ENCODE measurements at places on chromosomes 3 and 15.

DNA sequence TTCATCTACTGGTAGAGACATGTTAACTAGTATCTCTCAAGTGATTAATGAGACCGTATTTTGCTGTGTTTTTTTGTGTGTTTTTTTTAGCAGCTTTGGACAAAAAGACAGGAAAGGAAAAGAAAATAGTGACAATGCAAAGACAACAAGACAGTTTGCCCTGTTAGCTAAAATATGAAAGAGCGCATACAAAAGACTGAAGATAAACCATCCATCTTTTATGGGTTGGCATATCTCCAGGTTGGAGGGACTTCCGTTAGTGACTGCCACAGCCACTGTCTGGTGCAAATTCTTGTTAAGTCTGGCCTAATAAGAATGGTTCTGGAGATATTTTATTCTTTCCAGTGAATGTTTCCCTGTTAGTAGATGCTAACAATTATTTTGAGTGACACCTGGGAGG lies 121.9 kb downstream of the CDIN1 start:
- no peak for DNase-seq

DNA sequence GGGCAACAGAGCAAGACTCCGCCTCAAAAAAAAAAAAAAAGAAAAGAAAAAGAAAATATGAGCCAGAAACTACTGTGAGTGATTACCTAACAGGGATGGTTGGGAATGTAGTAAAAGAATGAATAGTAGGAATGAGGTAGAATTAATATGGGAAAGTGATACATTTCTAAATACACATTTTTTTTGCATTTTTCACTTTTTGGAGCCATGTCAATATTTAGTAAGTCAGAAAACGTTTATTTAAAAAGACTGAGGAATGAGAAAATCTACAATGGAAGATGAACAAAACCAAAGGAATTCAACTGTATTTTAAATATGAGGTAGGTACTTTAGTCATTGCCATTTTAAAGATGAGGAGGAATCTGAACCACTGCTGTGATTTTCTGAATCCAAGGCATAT lies 817.2 kb upstream of the CADM2 start:
- DNase-seq, result no peak

DNA sequence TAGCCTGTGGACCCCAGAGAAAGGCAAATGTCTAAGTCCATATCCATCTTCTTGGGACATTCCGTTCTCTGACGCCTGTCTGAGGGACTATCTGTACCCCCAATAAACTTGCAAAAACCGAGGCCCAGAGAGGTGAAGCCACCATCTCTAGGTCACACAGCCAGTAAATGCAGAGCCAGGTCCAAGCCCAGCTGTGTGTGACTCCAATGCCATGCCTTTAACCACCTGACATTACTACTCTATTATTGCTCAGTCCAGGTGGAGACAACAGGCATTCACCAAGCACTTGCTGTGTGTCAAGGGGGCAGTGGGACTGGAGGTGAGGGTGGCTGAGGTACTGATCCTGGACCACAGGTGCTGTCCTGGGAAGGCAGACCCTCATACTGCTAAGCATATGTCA lies 25.4 kb downstream of the CYP8B1 start:
- no peak for DNase-seq

DNA sequence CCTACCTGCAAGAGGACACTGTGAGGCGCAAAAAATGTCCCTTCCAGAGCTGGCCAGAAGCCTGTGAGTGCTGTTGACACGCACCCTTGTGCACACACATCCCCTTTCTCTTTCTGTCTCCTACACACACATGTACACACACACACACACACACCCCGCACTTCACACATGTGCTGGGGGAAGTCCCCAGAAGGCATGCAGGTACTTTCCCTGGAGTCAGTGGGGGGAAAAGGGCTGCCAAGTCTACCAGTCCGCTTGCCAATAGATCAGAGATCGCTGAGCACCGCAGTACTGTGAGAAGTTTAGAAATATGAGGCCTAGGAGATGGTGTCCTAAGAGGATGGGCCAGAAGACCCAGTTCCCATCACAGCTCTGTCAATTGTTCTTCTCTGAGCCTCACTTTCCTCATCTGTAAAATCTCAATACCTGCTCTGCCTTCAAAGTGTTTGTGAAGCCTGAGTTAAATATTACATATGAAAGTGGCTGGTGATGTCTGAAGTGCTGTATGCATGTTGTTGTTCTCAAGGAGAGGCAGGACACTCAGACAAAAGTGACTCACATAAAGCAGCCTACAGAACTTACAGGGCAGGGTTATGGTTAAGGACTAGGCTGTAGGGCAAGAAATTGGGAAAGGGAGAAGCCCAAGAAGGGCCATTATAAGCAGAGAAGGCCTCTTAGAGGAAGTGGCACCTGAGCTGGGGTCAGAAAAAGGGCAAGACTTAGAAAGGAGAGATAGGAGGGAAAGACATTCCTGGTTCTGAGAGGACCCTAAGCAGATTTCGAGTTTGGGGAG lies 6.8 kb downstream of the IL17RE start:
- no peak for DNase-seq

DNA sequence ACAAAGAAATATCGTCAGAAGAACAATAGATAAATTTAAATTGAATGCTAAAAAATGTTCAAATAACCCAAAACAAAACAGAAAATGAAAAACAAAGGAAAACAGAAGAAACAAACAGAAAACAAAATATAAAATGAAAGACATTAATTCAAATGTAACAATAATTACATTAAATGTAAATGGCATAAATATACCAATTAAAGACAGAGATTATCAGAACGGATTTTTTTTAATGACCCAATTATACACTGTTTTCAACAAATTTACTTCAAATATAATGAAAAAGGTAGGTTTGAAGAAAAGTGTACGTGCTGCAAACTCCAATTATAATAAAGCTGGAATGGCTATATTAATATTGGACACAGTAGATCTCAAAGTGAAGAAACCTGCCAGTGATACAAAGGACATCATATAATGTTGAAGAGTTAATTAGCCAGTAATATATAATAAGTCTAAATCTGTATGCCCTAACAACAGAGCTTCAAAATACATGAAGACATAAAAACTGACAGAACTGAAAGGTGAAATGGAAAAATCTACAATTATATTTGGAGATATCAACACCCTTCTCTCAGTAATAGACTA lies 193.8 kb downstream of the ZBTB20 start:
- no peak for DNase-seq

DNA sequence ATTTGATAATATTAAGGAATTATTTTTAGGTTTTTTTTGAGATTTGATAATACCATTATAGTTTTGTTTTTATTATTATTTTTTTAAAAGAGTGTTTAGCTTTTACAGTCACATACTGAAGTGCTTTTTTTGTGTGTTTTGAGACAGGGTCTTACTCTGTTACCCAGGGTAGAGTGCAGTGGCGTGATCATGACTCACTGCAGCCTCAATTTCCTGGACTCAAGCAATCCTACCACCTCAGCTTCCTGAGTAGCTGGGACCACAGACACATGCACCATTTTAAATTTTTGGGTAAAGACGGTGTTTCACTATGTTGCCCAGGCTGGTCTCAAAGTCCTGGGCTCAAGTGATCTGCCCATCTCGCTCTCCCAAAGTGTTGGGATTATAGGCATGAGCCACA lies 73.0 kb downstream of the SUMF1 start:
- DNase-seq, result no peak

DNA sequence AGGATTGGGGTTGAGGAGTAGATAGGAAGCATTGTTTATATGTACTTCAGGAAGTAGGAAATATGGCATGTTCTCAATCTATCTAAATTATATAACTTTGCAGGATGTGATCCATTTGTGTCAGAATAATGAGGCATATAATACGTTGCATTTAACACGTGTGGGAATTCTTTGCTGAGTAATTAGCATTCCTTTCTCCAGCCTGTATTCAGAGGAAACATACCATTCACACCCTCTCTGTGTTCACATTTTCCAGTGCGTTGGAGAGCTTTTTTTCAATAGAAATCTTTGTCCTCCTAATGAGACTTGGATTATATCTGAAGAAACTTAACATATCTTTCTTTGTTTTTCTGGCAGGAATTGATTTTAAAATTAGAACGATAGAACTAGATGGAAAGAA lies 33.0 kb upstream of the APH1B start:
- DNase-seq, result no peak

DNA sequence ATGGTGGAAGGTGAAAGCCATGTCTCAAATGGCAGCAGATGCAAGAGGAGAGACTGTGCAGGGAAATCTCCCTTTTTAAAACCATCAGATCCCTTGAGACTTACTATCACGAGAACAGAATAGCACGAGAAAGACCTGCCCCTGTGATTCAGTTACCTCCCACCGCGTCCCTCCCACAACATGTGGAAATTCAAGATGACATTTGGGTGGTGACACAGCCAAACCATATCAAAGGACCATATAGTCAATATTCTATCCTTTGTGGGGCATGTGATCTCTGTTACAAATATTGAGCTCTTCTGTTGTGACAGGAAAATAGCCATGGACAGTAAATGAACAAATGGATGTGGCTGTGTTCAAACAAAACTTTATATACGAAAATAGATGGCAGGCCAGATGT lies 77.2 kb upstream of the ACKR4 start:
- DNase-seq, result no peak
